Activated CD8-positive, alpha-beta memory T cell treated with anti-CD3 and anti-CD28 coated beads, Interleukin-2, amount 50 U/mL, for 4 hours (primary cell): ENCODE measurements at places on chromosomes 13 and 19.

DNA sequence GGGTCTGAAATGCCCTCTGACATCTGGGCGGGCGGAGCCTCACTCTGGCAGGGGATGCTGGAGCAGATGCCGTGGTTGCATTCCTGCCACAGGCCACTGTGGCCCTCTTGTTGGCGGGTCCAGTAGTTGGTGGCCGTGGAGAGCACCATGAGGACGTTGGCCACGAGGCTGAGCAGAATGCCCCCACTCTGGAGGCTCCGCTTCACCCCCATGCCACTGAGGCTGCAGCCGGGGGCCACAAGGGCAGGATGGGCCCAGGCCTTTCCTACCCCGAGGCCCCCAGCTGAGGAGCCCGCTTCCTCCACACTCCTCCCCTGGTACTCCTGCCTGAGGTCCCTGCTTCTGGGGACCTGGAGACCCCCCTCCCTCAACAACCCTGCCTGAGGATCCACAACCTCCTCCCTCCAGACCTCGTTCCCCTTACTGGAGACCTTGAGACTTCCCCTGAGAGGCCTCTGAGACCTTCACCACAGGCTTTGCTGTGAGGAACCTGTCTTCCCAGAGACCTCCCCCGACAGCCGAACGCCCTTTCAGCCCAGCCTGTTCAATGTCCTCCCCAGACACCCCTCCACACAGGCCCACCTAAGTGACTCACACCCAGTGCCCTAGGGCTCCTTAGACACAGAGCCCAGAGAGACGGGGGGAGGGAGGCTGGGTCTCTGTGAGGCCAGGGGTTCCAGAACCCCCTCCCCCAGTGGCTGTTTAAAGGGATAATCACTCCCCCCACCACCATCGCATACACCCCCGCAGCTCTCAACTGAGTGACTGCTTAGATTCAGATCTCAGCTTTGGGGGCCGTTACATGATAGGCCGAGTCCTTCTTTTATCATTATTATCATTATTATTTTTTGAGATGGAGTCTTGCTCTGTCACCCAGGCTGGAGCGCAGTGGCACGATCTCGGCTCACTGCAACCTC lies at the start of gene CLDND2:
Gene CLDND2 (minus strand): TSS at position 638 of the 917 bp plus-strand sequence. CDS start 426 bp downstream, at position 212.
- DNase-seq = peak; percentile 48

DNA sequence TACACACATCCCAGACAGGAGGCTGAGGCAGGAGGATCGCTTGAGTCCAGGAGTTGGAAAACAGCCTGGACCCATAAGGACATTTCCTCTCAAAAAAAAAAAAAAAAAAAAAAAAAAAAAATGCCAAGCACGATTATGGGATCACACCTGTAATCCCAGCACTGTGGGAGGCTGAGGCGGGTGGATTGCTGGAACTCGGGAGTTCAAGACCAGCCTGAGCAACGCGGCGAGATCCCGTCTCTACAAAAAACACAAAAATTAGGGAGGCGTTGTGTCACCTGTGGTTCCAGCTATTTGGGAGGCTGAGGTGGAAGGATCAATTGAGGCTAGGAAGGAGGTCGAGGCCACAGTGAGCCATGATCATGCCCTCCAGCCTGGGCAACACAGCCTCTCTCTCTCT lies 973 bp upstream of the OCEL1 start:
- no peak for DNase-seq

DNA sequence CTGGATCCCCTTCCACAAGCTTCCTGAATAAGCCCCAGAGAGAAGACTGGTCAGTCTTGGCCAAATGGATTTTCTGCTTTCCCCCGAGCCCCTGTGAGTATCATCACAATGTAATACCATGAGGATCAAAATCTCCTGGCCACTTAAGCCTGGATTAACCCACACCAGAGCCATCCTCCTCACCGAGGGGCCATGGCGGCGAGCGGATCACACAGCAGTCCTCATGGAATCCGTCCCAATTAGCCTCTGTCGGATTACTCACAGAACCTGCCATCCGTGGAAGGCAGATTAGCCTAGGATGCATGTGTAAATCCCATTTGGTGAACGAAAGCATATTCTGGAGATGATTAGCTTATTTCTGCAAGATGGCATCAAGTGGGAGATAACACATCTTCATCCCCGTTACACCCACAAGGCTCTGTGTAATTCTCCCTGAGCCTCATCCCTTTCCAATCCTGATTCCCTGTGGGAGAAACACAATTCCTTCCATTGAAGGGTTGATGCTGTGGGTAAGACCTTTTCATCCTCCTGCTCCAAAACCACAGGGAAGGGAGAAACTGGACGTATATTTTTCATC lies 42.5 kb downstream of the GNG7 start:
- DNase-seq = no peak

DNA sequence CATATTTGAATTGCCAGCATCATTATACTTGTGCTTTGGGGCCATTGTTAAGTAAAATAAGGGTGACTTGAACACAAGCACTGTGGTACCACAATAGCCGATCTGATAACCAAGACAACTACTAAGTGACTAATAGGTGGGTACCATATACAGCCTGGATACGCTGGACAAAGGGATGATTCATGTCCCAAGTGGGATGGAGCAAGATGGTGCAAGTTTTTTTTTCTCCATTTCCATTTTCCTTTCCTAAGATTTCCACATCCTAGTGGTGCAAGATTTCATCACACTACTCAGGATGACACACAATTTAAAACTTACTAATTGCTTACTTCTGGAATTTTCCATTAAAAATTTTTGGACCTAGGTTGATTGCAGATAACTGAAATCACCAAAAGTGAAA lies 15.1 kb downstream of the BRCA2 start:
- DNase-seq = no peak
